ENCODE measurements at places on chromosomes 7 and 10.

DNA sequence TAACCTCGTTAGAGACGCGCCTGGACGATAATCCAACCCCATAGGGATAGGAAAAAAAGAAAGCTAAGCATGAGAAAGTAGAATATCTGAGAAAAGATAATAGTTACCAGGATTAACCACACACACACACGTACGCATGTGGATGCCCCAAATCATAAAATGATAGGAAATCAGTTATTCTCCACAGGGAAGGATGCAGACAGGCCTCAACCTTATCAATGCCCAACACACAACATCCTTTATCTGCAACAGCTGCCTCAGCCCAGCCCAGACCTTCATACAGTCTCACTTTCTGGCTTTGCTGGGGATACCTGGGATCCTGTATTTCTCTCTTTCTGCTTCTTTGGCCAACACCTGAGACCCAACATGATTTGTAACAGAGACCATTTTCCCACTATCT, 123.0 kb downstream of the NOC3L start:
- no peak for DNase-seq

- DNase-seq: no peak
Measured at GRCh38 chr7:128361411-128362379, at the start of gene PRRT4. Gene PRRT4, minus strand, starts transcription at chr7:128361690.

- DNase-seq: no peak
Measured at GRCh38 chr10:54559498-54559897, 241.5 kb downstream of the PCDH15 start.

GRCh38 chr10:61781969-61782403, 119.3 kb downstream of the CABCOCO1 start:
- no peak for DNase-seq

DNA sequence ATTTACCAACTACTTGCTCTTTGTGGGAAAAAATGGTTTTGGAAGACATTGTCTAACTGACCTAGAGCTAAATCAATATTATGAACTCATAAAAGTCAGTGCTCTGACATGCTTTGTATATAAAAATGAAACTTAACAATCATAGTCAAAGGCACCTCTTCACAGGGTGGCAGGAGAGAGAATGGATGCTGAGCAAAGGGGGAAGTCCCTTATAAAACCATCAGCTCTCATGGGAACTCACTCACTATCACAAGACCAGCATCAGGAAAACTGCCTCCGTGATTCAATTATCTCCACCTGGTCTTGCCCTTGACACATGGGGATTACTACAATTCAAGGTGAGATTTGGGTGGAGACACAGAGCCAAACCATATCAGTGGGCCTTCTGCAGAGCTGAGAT, 417.6 kb upstream of the AUTS2 start:
- no peak for DNase-seq

- DNase-seq: no peak
Measured at GRCh38 chr7:12357508-12357907, 46.2 kb downstream of the VWDE start.
